K562 (cell line): ENCODE measurements at places on chromosomes 6 and 20. TPM values are rescaled to one million over a fixed set of nuclear protein-coding genes. Genes with fewer than 3 reads are reported as not detected.

DNA sequence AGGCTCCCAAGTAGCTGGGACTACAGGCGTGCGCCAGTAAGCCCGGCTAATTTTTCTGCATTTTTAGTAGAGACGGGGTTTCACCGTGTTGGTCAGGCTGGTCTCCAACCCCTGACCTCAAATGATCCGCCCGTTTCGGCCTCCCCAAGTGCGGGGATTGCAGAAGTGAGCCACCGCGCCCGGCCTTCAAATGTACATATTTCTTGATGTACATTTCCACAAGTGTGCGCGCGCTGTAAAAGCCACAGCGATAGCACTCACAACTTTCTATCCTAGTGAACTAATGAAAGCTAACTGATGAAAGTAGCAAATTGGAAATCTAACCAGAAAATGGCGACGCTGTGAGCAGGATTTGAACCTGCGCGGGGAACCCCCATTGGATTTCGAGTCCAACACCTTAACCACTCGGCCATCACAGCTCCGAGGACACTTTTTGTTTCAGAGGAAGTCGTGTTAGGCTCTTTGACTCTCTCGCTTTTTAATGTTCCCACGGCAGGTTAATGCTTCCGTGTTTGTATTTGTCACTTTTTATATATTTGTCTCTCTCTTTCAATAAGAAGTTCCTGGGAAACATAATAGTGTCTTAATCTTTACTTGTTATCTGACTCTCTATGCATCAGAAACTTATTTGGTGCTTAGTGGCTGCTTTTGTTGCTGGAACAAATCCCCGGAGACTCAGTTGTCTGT lies 199.4 kb upstream of the ZNF184 start:
- peak; percentile 96 for DNase-seq

DNA sequence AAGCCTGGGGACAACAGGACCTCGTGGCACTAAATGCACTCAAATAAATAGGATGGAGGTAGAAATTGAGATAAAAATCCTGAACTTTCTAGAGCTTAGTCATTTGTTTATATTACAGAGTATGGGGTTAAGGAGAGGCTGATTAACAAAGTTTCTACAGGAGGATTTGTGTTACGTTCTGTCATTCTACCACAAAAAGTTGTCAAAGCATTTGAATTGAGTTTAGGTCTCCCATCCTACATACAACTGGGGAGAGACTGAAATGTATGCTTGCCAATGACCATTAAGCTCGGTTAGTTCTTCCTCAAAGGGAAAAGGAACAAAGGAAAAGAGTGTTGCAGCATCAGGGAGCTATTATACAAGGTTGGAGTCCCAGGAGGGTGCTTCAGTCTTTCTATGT lies 597.9 kb downstream of the COL12A1 start:
- DNase-seq: no peak

DNA sequence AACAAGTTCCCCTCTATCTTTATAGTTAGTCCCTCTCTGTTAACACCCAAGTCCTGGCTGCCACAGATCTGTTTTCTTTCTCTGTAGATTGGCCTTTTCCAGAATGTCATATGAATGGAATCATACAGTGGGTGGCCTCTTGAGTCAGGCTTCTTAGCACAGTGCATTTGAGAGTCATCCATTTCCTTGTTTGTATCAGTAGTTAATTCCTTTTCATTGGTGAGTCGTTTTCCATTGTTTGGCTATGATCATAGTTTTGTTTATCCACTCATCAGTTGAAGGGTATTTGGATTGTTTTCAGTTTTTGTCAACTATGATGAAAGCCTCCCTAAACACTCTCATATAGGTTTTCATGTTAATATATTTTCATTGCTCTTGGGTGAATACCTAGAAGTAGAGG lies 248.3 kb downstream of the ARID1B start:
- DNase-seq: no peak

DNA sequence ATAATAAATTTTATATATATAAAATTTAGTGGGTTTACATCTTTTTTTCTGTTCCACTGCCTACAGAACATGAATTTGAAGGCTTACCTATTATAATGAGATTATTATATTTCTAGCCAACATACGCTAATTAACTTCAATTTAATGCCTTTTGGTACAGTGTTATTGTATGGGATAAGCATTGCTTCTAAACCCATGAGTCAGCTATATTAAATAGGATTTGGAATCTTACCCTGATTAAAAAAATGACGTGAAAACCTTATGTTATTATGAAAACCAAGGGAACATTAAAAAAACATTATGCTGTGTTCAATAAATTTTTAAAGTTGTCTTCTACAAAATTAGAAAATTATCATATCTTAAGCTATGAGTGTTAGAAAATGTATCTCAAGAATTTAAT lies 334.0 kb upstream of the RGS17 start:
- DNase-seq: no peak

DNA sequence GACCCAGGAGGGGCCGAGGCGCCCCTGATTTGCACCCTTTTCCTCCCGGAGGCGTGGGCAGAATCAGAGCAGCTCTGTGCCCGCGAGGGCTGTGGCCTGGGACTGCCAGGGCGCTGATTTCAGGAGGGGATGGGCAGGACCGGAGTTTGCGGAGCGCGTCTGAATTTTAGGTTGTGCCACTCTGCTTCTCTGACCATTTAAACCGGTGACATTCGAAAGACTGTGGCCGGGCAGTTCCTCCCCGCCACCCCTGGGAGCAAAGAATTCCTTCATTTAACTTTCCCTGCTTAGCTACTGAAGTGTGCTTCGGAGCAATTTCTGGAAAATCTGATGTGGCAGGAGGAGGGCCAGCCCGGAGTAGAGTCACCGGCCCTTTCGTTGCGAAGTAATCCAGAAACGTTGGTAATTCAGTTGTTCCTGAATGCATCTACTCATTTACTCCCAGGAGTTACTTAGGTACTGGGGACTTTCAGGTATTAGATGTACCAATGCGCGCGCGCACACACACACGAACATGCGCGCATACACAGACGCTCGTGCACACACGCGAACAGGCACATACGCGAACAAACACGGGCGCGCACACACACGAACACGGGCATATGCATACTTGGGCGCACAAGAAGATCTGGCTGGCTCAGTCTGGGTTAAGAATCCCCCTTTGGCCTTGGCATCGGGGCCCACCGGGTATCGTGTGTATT lies 568 bp downstream of the CCDC170 start:
- DNase-seq: no peak

GRCh38 chr6:25900843-25901242 lies 26.8 kb upstream of the SLC17A3 start:
- no peak for DNase-seq

- DNase-seq: no peak
Measured at GRCh38 chr6:41426438-41426851, 91.0 kb downstream of the NCR2 start.

DNA sequence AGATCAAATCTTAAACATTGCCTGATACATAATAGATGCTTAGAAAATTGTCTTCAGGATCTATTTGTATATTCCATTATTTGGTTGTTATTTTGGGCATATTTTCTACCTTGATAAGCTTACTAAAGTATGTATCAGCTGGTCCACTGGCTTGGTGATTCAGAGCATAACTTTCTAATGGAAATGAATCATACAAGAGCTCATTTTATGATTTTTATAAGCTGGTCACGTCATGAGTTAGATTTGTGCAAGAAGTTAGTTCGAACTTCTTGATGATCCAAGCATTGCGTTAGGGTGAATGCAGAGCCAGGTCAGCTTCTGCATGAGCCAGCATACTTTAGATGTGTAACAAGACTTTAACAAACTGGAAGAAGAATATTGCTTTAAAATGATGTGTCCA lies 144.5 kb upstream of the FLRT3 start:
- no peak for DNase-seq

AKAP12 gene
- 0.72 and 1.0 TPM in 2 replicates for total RNA-seq

HLA-G gene
- not detected in 2 replicates for total RNA-seq
